ENCODE measurements at places on chromosomes 12 and 14.

GRCh38 chr14:73238424-73238852 lies 1.1 kb downstream of the PAPLN start:
- no peak for DNase-seq

DNA sequence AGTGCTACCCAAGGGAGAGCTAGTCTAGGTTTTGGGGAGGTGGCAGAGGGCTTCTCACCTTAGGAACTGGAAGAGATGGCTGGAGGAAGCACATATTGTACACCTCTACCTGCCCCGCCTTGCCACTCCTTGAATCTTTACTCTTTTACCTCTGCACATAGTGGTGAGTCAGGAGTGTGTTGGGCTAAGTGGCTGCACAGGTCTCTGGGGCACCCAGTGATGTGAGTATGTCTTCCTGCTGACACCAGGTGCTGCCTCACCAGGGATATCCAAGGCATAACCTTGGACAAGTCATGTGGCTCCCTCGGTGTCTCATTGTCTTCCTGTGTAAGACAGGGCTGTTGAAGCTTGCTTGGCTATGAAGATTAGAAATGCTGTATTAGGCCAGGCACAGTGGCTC lies 19.8 kb upstream of the CABP1 start:
- DNase-seq, result no peak

DNA sequence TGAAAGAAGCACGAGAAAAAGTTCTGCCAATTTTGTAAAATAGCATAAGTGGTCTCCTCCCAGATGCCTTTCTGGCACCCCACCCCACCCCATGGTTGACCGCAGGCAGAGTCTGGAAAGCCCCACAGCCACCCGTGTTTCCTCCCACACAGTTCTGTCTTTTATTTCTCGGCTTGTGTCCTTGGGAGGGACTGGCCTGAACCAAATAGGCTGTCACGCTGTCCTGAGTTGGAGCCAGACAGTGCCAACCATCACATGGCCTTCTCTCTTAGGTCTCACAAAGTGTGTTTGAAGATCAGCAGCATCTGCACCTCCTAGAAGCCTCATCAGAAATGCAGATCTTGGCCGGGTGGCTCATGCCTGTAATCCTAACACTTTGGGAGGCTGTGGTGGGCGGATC lies 10.2 kb upstream of the LTA4H start:
- no peak for DNase-seq

- no peak for DNase-seq
Measured at GRCh38 chr12:74120644-74121043, 417.0 kb upstream of the ATXN7L3B start.

DNA sequence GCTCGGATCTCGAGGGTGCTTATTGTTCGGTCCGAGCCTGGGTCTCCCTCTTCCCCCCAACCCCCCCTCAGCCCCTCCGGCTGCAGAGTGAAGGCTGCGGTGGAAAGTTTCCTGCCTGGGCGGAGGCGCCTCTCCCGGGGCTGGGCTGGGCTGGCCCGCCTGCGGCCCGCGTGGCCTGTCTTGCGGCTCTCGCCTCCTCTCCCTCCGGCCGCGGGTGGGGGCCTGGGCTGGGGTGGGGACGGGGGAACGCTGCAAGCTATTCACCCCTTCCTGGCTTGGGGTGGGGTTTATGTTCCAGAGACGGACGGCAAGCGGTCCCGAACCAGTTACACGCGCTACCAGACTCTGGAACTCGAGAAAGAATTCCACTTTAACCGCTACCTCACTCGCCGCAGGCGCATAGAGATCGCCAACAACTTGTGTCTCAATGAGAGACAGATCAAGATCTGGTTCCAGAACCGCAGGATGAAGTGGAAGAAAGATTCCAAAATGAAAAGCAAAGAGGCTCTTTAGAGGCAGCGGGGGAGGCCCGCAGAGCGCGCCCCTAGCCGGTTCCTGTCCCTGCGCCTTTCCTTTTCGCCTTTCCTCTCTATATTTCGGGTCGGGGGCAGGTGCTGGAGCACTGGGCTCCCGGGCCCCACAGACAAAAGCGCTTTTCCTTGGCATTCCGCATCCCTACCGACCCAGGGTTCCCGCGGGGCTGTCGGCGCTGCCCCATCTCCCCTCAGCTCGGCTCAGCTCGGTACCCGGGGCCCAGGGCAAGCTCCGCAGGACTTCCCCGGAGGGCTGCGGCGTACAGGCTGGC lies 1.3 kb downstream of the HOXC5 start:
- no peak for DNase-seq

- DNase-seq, result no peak
Measured at GRCh38 chr14:36682338-36682737, 20.7 kb downstream of the PAX9 start.

- no peak for DNase-seq
Measured at GRCh38 chr14:34180869-34181268, 230.0 kb upstream of the EGLN3 start.

- DNase-seq, result no peak
Measured at GRCh38 chr14:59474172-59474571, 9.0 kb upstream of the GPR135 start.

GRCh38 chr12:12505544-12506495 lies 56.8 kb downstream of the DUSP16 start:
- no peak for DNase-seq

DNA sequence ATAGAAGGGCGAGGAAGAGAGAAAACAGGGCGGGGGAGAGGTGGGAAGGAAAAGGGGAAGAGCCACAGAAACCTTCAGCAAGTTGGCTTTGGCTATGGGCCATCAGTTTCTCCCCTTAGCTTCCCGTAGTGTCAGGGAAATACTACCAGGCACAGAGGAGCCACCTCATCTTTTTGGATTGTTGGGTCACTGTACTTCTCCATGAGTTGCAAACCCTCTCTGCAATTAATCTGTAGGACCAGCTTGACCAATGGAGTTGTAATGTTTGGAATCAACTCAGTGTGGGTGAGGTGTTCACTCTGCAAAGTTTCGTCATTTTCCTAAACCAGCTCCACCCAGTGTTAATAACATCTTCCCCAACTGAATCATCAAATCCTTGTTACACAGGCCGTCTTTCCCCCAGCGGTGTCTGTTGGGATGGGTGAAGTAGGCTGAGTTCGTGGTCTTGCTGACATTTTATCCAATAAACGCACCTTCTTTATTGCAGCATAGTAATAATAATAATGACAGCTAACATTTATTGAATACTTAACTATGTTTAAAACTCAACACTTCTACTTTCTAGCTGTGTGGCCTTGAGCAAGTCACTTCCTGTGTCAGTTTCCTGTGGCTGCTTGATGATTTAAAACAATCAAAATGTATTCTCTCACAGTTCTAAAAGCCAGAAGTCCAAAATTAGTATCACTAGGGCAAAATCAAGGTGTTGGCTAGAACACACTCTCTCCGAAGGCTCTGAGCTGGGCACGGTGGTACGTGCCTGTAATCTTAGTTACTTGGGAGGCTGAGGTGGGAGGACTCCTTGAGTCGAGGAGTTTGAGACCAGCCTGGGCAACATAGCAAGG lies 8.1 kb upstream of the GLTP start:
- no peak for DNase-seq

- no peak for DNase-seq
Measured at GRCh38 chr14:50225974-50226297, 5.4 kb downstream of the SOS2 start.

DNA sequence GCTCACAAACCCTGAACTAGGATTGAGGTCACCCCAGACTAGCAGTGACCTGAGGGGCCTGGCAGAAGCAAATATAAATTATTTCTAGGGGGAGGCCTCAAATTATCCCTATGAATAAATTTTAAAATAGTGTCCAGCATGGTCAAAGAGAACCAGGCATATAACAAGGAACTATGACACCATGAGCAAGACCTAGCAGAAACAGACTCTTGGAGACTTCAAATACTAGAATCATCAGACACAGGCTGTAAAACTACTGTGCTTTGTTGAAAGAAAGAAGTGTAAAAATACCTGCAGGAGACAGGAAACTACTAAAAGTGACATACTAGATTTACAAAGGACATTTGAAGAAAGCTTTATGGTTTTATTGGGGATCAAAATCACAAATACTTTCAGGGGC lies 3.2 kb upstream of the BCL7A start:
- DNase-seq, result no peak

DNA sequence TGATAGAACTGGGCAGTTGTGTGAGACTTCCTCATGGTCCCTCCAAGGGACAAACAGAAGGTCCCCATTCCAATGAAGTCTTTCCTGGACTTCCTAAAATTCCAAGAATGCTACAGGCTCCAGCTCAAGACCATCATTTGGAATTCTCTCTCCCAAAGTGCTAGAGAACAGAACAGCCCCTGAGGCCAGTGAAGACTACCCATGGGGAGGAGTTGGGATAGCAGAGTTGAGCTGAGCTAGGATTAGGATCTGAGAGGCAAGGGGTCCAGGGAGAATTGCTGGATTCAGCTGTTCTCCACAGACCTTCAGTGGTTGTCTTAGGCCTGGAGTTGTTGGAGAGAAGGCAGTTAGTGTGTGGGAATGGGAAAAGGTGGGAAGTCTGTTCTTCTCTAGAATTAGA lies 10.8 kb downstream of the KRT1 start:
- no peak for DNase-seq

- DNase-seq, result no peak
Measured at GRCh38 chr12:109169262-109169661, 52.9 kb downstream of the ACACB start.

- DNase-seq, result no peak
Measured at GRCh38 chr14:89746654-89747053, 207.9 kb downstream of the EFCAB11 start.

DNA sequence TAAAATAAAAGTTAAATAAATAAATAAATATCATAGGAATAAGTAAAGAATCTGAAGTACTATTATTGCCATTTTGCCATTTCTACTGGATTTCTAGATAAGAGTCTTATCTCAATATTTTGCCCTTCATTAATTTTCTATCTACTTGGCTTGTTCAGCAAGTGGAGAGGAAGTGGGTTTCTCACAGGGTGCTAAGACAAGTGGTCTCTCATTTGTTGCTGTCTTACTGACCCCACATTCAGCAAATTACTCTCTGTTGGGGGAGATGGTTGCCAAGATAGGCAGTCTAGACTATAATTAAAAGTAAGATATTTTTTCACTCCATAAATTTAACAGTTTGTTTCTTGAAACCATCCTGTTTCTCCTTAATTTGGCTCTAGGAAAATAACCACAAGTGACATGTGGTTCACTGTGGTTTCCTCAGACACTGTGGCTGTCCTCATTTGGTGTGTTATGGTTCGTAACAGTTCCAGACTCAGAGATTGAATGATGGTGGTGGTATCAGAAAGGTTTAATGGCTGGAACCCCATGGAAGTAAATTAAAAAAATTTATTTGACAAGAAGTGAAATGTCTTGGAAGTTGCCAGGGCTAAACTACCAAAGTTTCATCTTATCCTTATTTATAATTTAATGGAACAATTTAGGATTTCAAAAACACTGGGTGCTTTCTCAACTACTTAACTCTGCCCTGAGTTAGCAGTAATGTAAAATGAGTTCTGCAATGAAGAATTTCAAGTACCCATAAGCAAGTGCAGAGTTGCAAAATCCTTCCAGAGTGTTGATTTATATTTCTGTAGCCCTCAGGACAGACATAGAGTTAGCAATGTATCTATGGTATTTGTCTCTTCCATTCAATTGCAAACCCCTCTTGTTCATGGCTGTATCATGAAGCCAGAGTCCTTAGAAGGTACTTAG lies 214.8 kb downstream of the MSRB3 start:
- no peak for DNase-seq

GRCh38 chr14:21557084-21557901 lies 22.6 kb downstream of the OR10G3 start:
- peak; percentile 47 for DNase-seq

- DNase-seq, result no peak
Measured at GRCh38 chr14:72898448-72898847, 4.5 kb upstream of the DPF3 start.

- no peak for DNase-seq
Measured at GRCh38 chr12:99121546-99121945, 476.5 kb downstream of the APAF1 start.

DNA sequence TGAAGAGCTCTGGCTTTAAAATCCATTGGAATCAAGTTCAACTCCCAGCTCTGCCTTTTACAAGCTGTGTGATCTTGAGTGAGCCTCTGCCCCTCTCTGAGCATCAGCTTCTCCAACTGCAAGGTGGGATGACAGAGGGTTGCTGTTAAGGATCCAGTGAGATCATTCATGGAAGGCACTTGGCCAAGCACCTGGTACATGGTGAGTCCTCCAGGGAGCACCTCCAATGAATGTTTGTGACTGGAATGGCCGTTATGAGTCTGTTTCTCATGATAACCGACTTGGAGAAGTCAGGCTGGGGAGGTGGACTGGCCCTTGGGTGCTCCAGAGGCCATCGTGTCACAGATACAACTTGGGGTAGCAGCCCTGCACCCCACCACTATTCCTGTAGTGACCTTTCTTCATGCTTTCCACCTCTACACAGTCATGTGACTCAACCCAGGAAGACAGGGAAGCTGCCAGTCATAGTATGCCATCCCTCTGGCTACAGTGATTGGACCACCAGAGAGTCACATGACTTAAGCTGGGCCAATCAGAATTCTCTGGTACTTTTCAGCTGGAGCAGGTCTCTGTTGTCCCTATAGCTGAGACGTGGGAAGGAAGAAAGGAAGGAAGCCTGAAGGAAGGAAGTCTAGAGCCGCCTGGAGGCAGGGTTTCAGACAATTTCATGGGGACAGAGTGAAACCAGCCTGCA lies 146.5 kb upstream of the MYL2 start:
- no peak for DNase-seq

DNA sequence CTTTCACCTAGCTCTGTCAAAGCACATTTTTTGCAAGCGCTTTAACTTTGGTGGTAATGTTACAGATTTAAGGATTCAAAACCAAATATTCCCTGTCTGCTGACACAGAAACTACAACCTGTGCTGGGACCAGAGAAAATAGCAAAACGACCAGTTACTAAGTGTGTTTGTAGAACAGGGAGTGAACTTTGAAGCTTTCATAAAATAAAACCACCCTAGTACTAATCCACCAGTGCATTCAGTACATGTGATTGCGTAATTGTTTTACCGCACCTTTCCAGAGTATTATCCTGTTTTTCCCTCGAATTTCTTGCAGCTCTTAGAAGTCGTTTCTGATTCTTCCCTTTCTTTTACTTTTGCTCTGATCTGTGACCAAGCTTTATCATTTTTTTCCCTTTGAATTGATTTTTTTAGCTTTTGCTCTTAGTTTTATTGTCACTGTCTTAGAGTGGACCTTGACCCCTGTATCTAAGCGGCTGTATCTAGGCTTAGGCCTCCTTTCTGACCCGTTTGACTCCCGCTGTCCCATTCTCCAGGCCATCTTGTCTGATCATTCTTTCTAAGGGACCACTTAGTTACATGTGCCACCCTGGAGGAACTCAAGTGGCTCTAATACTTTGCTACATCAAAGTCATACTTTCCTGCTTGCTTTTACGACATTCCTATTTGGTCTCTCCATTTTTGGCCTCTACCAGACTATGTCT lies 429.4 kb downstream of the PCNX1 start:
- DNase-seq, result no peak

DNA sequence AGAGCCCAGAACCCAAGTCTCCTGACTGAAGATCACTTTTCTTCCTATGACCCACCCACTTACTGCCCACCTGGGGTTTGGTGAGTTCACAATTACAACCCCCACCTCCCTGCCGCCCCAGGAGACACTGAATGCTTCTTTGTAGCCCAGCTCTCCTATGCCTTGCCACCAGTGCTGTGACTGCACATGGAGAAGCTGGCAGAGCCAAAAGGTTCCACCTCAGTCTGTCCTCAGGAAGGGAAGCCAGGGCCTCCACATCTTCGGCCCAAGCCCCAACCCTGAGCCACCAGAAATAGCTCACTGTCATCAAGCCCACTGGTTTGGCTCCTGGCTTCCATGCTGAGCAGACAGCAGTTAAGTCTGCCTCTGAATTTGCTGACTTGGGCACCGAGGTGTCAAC lies 25.6 kb downstream of the OTUB2 start:
- DNase-seq, result no peak

- no peak for DNase-seq
Measured at GRCh38 chr14:48615618-48616017, 940.2 kb upstream of the MDGA2 start.
